ENCODE measurements at places on chromosomes 6 and 20.

DNA sequence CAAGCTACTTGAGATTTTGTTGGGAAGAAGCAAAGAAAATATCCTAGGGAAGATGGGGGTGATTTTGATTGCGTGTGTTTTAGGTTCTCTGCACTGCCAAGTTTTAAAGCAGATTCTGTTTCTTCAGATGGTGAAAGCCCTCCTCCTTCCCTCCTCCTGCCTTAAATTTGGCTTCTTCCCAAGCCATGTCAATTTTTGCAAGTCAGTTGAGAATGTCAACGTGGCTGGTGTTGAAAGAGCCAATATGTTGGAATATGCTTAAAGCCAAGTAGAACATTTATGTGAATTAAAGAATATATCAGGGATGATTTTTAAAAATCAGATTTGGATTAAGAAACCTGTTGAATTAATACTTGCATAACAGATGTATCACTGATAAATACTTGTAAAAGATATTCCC is 270.8 kb downstream of the ARID1B start:
- DNase-seq, result no peak

GRCh38 chr20:22071841-22072240 is 366.4 kb downstream of the PAX1 start:
- DNase-seq, result no peak

DNA sequence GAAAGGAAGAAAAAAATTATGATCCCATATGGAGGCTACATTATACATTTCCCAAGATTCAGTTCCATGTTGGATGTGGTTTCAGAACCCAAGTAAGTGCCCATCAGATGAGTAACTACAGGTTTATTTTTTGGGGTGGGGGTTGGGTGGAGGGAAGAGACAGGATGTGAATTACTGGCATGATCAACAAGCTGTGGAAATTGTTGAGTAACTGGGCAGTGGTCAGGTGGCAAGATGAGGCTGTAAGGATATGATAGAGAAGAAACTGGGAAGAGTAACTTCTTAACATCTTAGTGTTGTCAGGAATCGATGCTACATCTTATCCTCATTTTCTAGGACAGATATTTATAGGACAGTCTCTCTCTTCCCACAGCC is 153.5 kb downstream of the CFAP61 start:
- DNase-seq, result no peak

DNA sequence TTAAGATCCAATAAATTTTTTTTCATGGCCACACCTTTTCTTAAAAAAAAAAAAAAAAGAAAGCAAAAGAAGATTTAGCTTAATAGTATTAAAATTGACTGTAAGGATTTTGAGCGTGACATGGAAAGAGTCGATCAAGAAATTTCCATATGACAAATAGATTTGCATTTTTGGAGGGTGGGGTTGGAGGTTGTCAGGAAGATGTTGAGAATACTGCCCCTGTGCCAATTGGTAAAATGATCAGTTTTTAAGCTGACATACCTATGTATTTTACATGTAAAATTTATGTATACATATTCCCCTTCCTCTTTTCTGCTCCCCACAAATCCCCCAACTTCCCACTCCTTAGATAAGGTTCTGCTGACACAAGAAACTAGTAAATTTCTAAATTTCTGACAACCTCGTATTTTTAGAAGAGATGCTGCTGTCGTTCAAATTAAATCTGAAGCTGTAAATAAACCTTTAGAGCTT is 520.9 kb downstream of the CD83 start:
- peak; percentile 28 for DNase-seq

Data from HL-60 (cell line).